Vagina (tissue), 2 donors: ENCODE measurements at places on chromosomes 3 and 15.

- DNase-seq, result no peak
Measured at GRCh38 chr3:142215106-142215505, 10.3 kb downstream of the GK5 start.

DNA sequence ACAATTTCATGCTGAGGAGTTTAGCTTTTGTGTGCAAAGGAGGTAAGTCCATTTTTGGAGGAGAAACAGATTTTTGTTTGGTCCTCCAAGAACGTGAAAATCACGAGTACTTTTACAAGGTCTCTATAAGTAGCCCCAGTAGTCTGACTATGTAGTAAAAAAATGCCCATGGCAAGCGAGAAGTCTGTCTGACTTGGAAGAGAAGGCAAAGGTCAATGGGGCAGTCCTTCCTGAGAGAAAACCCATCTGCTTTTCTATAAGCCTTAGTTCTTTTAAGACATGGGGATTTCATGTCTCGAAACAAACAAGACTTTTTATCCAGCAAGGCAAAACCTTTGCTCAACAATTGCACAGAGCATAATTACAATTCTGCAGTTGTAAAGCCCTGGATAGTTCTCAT is 183.2 kb downstream of the GAP43 start:
- no peak for DNase-seq

DNA sequence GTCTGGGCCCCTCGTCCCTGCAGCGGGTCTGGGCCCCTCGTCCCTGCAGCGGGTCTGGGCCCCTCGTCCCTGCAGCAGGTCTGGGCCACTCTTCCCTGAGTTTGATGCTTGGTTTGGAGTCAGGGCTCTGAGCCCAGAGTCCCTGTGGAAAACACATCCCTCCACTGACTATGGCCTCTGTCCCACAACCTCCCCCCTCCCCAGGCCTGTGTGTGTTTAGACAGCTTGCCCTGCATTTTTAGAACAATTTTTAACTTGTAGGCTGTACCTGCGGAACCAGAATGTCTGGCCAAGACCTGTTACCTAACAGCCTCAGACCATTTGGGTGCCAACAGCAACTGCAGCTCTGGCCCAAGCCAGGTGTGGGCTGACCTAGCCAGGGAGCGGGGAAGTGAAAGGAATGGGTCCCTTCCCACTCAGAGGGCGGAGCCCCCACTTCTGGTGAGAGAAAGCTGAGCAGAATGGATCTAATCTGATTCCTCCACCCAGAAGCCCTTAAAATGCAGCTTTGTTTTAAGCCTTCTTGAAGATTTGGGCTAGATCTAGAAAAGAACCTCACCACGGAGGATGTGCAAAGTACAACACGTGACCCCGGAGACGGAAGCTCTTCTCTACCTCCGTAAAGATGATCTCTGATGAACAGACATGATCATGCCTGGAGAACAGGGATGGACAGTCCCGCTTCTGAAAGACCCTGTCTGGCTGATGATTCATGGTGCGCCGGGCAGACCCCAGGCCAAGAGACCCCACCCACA is 60.5 kb upstream of the TFRC start:
- DNase-seq, result no peak

DNA sequence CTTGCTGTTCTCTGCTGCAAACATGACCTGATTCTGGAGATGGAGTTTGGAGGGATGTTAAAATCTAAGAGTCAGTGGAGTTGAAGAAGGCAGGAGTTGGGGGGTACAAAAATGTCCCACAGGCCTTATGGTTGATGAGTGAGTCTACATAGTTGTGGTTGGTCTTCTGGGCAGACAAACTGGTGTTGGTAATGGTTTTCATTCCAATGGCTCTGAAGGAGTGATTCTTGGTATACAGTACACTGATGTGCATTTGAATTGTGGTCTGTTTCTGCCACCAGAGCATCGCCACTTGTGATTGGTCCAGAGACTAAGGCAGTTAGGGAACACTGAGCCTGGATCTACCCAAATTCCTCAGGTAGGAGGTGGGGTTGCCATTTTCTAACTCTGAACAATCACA is 514.1 kb upstream of the CFAP20DC start:
- no peak for DNase-seq

DNA sequence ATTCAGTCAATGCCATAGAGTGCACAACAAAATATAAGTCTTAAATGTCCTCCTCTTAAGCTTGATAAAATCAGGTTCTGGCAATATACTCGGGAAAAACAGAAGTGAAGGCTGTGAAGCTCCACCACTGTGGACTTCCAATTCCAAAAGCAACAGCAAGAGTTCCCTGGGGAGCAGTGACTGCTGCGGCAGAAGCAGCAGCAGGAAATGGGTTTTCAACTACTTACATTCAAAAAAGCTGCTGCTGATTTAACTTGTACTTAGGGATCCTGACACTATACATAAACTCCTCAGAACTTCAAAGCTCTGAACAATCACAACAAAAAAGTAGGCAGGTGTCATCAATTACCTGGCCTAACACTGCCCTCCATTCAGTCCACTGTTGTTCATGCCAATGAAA is 4.7 kb downstream of the CEP152 start:
- no peak for DNase-seq
